Colonic mucosa (tissue), 4 donors: ENCODE measurements at places on chromosomes 13 and 19.
A peak's percentile ranks its signal among the peaks of the same experiment; 100 is the strongest.

GRCh38 chr13:113836768-113837559, 26.9 kb downstream of the GAS6 start:
- peak; percentile 53 for DNase-seq

GRCh38 chr19:45636902-45637301, 2.3 kb downstream of the EML2 start:
- no peak for DNase-seq

GRCh38 chr19:22517496-22518411, 95.6 kb upstream of the ZNF98 start:
- no peak for DNase-seq

- DNase-seq: peak; percentile 33
These were observed 3.0 kb downstream of the ABCA7 start for GRCh38 chr19:1042689-1043511.

GRCh38 chr13:74372511-74372910, 238.3 kb upstream of the KLF12 start:
- no peak for DNase-seq

DNA sequence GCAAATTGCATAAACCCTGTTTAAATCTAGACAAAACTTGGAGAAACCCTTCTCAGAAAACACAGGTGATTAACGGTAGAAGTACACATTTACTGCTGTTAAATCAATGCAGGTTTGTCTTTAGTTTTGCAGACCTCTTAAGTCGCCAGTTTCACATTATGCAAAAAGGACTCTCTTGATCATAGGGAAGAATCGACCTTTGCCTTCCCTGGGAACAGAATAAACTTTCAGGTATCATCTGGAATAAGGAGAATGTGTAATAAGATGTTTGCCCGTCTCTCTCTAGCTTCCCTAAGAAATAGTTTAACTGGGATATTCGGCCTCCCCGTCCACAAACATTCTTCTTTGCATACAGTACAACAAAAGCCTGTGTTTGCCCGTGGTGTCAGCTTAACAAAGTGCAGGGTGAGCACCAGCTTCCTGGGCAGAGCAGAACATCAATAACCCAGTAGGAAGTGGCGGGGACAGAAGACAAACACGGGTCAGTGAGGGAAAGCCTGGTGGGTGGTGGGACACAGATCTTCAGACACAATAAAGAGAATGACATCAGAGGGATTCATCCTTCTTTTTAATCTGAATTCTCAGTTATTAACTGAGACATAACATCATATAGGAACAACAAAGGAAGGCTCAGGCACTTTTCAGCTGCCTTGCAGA, 1077.7 kb upstream of the SLC10A2 start:
- no peak for DNase-seq

DNA sequence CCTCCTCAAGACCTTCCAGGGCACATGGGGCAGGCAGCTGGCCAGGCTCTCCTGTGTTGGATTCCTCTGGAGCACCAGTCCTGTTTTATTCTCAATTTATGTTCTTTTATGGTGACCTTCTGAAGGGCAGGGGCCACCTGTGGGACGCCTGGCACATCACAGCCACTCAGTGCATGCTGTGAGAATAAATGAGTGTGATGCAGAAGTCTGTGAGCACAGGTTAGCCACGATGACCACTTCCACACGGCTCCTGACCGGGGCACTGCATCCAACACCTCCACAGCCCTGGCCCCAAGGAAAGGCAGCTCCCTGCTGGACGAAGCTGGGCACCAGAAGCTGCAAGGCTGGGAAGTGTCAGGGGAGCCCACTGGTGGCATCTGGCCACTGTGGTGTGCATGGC, 122.8 kb downstream of the CRYL1 start:
- no peak for DNase-seq

DNA sequence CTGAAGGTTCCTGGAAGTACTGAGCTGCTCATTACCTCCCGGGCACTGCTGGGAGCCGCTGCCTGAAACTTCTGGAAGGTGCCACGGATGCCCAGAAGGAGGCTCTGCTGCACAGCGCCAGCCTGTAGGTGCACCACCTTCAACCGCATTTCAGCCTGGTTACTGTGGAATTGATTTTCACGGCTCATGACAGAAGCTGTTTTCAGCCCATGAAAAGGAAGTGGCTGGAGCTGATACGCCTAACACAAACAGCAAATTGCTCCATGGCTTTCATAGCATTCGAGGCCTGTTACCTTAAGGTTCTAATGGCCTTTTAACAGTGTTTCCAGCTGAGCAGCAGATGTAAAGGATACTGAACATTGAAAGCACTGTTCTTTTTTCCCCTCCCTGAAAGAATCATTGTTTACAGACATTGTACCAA, 22.0 kb downstream of the GPC6 start:
- no peak for DNase-seq

- no peak for DNase-seq
These were observed 1.0 kb downstream of the GPC5 start for GRCh38 chr13:91399189-91400062.

DNA sequence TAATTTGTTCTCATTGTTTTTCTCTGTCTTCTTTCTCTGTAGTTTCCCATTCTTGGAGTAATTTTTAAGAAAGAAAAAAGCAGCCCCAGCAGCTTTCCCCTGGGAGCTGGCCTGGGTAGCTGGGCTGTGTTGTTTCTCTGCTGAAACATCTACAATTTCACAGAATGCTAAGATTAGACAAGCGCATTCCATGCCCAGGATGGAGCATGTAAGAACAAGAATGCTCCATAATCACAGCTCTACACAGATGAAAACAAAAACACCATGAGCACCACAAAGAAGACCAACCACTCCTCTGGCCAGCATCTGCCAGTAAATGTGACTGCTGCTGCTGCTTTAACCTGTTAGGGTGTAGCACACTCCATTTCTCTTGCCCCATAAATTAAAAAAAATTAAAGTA, 239.2 kb upstream of the SLITRK1 start:
- no peak for DNase-seq

- DNase-seq: no peak
These were observed 42.2 kb upstream of the RCBTB2 start for GRCh38 chr13:48575031-48575430.

- no peak for DNase-seq
These were observed 1.4 kb downstream of the CLASRP start for GRCh38 chr19:45040059-45040771.

GRCh38 chr13:44649104-44649428, 72.9 kb upstream of the TSC22D1 start:
- DNase-seq: no peak

- no peak for DNase-seq
These were observed 15.3 kb downstream of the TTYH1 start for GRCh38 chr19:54430306-54431254.

- DNase-seq: no peak
These were observed 22.5 kb downstream of the DHRS12 start for GRCh38 chr13:51781246-51782022.

- DNase-seq: no peak
These were observed 64.6 kb upstream of the SOX21 start for GRCh38 chr13:94776956-94777355.

DNA sequence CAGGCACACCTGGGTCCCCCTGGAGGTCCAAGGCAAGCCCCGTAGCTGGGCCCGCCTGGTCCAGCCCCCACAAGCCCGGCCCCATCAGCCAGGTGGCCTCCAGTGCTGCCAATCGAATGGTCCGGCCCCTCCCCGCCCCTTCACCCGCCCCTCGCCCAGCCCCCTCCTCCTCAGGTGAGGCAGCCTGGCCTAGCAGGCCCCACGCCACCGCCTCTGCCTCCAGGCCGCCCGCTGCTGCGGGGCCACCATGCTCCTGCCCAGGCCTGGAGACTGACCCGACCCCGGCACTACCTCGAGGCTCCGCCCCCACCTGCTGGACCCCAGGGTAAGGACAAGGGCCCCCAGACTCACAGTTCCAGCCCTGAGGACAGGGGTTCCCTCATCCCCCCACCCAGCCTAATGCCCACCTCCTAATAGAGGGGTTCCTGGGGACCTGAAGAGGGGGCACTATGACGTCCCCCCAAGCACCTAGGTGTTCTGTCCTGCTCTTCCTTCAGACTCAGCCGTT, at the start of gene HPN:
HPN (plus strand) TSS at position 174 of the 508 bp plus-strand sequence. CDS start 786 bp downstream, outside the sequence.
- DNase-seq: no peak

GRCh38 chr19:13104848-13105711, 2.4 kb upstream of the LYL1 start:
- DNase-seq: no peak

DNA sequence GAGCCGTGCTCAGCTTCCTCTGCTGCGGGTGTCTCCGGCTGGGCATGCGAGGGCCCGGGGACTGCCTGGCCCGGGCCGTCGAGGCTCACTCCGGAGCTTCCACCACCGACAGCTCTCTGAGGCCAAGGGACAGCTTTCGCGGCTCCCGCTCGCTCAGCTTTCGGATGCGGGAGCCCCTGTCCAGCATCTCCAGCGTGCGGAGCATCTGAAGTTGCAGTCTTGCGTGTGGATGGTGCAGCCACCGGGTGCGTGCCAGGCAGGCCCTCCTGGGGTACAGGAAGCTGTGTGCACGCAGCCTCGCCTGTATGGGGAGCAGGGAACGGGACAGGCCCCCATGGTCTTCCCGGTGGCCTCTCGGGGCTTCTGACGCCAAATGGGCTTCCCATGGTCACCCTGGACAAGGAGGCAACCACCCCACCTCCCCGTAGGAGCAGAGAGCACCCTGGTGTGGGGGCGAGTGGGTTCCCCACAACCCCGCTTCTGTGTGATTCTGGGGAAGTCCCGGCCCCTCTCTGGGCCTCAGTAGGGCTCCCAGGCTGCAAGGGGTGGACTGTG, 1.2 kb downstream of the S1PR4 start:
- DNase-seq: no peak

- DNase-seq: peak; percentile 72
These were observed 4.3 kb upstream of the RLN3 start for GRCh38 chr19:14023404-14024235.

GRCh38 chr19:38266981-38267597, 2.7 kb downstream of the SPINT2 start:
- DNase-seq: peak; percentile 70

- DNase-seq: no peak
These were observed 150.5 kb upstream of the MIR17HG start for GRCh38 chr13:91196958-91197357.

DNA sequence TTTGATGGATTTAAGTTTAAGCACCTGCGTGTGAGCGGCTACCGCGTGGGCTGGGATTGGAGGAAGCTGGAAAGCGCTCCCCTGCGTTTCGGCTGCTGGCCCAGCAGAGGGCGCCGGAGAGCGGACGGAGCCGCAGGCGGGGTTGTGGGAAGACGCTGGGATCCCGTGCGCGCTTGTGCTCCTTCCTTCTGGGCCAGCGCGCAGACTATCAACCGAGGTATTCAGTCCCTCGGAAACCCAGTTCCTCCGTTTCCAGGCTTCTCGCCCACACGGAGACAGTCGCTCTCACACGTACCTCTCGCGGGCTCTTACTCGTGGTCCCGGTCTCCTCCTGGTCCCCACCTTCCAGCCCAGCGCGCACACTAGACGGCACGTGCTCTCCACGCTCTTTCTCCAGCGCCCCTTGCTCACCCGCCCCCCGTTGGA, 28.8 kb downstream of the EPN1 start:
- DNase-seq: no peak

DNA sequence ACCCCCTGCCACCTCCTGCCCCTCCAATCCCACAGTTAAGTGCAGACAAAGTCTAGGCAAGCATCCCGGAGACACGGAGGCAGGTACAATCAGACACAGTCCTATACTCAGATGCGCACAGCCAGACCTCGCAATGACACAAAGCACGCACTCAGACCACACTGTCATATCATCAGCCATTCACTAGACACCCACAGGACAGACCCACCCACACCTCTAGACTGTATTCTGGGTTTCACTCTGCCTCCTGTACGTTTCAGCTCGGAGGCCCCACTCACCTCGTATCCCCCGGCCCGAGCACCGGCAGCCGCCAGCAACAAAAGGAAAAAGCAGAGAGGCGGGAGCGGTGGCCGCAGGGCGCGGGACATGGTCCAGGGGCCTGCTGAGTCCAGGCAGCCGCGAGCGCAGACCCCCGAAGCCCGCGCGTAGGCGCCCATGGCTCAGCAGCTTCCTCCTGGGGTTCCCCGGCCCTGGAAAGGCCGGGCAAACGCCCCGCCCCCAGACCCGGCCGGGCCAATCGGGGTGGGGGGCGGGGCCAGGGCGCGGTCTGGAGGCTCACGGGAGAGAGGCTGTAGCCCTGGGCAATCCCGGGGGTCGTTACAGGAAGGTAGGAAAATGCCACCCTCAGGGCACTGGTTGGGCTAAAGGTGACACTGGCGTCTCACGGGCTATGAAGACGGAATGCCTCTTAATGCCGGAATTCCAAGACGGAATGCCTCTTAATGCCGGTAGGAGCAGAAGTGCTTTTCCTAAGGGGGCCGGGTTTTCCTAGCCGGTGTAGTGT, at the start of the genes MAN2B1 and WDR83:
MAN2B1 (minus strand) TSS at position 478 of the 784 bp plus-strand sequence; CDS start at position 437, 41 bp downstream.
WDR83 (plus strand) TSS at position 543 of the 784 bp plus-strand sequence. CDS start 2,984 bp downstream, outside the sequence.
- peak; percentile 81 for DNase-seq

GRCh38 chr19:42235181-42235580, 7.2 kb downstream of the GSK3A start:
- no peak for DNase-seq

GRCh38 chr13:43522788-43523187, 264.0 kb downstream of the ENOX1 start:
- no peak for DNase-seq

- no peak for DNase-seq
These were observed 484.6 kb downstream of the OLFM4 start for GRCh38 chr13:53513226-53513625.

- peak; percentile 59 for DNase-seq
These were observed 3.1 kb upstream of the SPIB start for GRCh38 chr19:50415661-50416033.

GRCh38 chr19:40235238-40236025, 8.9 kb upstream of the CCNP start:
- no peak for DNase-seq

DNA sequence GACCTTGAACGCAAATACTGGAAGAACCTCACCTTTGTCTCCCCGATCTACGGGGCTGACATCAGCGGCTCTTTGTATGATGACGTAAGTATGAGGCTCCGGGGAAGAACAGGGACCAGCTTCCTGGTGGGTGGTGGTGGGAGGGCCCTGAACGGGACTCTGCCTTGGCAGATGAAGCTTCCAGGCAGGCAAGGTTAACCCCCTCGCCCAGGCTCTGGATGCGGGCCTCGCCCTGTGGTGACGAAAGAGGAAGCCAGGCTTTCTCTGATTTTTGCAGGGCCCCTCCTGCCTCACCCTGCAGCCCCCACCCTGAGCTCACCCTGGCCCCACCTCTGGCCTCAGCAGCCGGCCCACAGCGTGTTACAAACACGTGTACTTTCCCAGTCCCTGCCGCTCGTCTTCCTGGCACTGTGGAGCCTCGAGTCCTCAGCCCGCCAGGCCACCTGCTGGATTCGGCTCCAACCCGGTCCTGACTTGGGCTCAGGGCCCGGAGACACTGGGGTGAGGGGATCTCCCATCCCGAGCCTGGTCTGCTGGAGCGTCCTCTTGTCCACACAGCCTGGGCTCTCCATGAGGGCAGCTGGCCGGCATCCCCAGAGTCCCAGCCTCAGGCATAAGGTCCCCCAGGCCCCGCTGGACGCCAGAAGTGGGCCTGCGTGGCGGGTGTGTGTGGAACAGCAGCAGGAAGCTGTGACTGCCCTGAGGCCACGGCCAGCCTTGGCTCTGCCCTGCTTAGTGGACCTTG, 72.4 kb downstream of the KDM4B start:
- DNase-seq: no peak

- no peak for DNase-seq
These were observed 594.6 kb downstream of the EFNB2 start for GRCh38 chr13:105940882-105941281.
